ENCODE measurements at places on chromosomes 7 and 10. TPM values are rescaled to one million over a fixed set of nuclear protein-coding genes. Genes with fewer than 3 reads are reported as not detected.

GTF2IRD2 gene
- 6.3 TPM for total RNA-seq

EVX1 gene
- not detected for total RNA-seq

ZNF425 gene
- 3.2 TPM for total RNA-seq

PGAM2 gene
- 129 TPM for total RNA-seq

FAM25A gene
- not detected for total RNA-seq

MOGAT3 gene
- total RNA-seq: not detected

PIP4K2A gene
- 3.9 TPM for total RNA-seq

GSTO2 gene
- not detected for total RNA-seq

BTBD16 gene
- 0.46 TPM for total RNA-seq

NAT16 gene
- total RNA-seq: not detected

TMED4 gene
- total RNA-seq: 102 TPM

TMEM273 gene
- 9.1 TPM for total RNA-seq

FAM25G gene
- total RNA-seq: not detected

VIPR2 gene
- total RNA-seq: 0.44 TPM

VWDE gene
- not detected for total RNA-seq

LRRC18 gene
- not detected for total RNA-seq

NEUROD6 gene
- total RNA-seq: not detected

TMEM168 gene
- total RNA-seq: 6.0 TPM

ZPBP gene
- total RNA-seq: not detected

AKR1C4 gene
- not detected for total RNA-seq

PLCE1 gene
- total RNA-seq: 5.9 TPM

SLC16A12 gene
- total RNA-seq: 3.1 TPM

CTAGE6 gene
- total RNA-seq: not detected

TMEM229A gene
- not detected for total RNA-seq

ICA1 gene
- total RNA-seq: 1.6 TPM

CDHR1 gene
- total RNA-seq: not detected

PLXDC2 gene
- total RNA-seq: 14.8 TPM

NDUFB2 gene
- 793 TPM for total RNA-seq

PON1 gene
- total RNA-seq: not detected

SRI gene
- 12.3 TPM for total RNA-seq

TUBB8 gene
- not detected for total RNA-seq

GPR37 gene
- 1.1 TPM for total RNA-seq

STEAP4 gene
- 14.4 TPM for total RNA-seq

SLC18A3 gene
- not detected for total RNA-seq

PRR15 gene
- 0.20 TPM for total RNA-seq

ZNF32 gene
- total RNA-seq: 59.7 TPM

SFXN2 gene
- 0.84 TPM for total RNA-seq

SMKR1 gene
- total RNA-seq: not detected

ZKSCAN1 gene
- total RNA-seq: 17.7 TPM

RGR gene
- total RNA-seq: 0.22 TPM

All from gastrocnemius medialis (tissue), 4 donors.